ENCODE measurements at places on chromosomes 6 and 20.
A peak's percentile ranks its signal among the peaks of the same experiment; 100 is the strongest.

DNA sequence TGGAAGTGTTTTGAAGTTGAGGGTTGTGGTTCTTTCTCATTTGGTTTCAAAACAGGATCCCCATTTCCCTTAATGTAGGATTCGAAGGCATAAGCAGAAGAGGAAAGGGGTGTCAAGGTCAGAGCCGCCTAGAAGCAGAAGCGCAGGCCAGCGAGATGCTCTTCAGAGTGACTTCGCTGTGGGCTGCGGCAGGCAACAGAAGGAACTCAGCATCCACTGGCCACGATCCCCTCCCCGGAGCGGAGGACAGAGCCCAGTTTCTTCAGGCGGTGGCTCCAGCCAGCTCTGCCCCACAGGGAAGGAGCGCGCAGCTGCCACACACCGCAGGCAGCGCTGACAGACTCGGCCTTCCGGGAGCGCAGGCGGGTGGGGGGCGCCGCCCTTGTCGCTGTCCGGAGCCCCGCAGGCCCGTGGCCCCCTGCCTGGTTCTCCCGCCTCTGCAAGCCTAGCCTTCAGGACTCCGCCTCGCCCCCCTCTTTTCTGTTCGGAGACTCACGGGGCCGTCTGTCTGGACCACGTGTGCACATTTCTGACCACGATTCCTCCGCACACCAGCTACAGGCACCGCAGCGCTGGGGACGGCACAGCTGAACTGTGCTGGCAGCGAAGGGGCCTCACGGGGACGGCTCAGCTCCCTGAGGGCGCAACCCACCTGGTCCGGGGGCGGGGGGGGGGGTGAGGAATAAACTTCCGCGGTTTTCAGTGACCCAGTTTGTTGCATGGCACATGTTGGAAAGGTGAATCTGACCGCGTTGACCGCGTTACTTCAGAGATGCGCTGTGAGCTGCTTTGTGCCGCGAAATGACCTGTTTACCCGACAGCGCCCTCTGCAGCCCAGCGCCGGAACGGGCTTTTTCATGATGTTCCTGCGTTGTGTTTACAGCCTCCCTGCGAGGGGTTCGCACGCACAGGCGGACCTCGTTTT is 26.1 kb downstream of the TTLL2 start:
- DNase-seq = peak; percentile 82

DNA sequence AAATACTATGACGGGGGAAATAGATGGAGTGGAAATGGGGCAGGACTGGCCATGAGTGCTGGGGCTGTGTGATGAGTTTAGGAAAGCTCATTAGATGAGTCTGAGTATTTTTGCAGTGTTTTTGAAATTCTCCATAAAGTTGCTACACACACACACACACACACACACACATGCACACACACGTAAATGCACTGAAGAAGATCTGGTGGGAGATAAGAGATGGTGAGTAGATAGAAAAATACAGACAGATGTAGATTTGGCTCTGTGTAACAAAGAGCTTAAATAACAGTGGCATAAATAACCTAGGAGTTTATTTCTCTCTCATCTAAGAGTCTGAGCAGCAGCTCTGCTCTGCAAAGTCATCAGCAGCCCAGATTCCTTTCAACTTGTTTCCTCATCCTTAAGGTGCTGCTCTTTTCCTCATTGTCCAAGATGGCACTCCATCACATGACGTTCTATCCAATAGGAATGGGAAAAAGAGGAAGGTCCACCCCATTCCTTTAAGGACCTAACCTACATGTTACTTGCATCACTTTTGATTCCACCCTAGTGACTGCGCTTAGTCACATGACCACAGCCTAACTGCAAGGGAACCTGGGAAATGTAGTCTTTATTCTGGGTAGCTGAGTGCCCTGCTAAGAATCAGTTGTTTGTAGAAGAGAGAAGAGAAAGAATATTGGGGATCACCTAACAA is 76.4 kb downstream of the EYA2 start:
- DNase-seq = no peak

- DNase-seq = peak; percentile 5
Measured at GRCh38 chr6:34146801-34147592, 1.1 kb upstream of the GRM4 start.

- DNase-seq = no peak
Measured at GRCh38 chr6:113734982-113735381, 122.2 kb upstream of the MARCKS start.

- no peak for DNase-seq
Measured at GRCh38 chr20:13552061-13552460, 86.7 kb downstream of the TASP1 start.

- DNase-seq = no peak
Measured at GRCh38 chr6:6635291-6635690, 46.8 kb downstream of the LY86 start.

DNA sequence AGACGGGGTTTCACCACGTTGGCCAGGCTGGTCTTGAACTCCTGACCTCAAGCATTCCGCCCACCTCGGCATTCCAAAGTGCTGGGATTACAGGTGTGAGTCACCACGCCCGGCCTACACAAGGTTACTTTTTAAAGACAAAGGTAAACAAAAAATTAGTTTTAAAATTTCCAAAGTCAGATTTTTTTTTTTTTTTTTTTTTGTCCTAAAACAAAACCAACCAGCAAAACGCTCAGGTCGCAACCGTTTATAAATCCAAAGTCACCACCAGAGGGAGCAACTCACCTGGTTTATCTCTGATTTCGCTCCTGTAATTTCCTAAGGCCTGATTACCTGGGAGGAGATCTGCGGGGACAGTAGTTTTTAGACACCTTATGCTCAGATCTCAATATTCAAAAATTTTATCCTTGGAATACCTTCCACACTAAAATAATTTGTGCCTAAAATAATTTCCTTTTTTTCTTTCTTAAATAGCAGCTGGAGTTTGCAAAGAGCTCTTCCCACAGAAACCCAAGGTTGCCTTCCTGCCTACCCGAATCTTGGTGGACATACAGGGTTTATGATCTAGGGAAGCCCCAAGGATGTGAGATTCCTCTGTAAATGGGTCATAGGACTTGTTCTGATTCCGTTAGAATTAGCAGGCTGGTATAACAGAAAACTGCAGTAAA is 19.8 kb upstream of the TREM1 start:
- peak; percentile 40 for DNase-seq

- no peak for DNase-seq
Measured at GRCh38 chr6:37636116-37636515, 61.6 kb downstream of the MDGA1 start.

DNA sequence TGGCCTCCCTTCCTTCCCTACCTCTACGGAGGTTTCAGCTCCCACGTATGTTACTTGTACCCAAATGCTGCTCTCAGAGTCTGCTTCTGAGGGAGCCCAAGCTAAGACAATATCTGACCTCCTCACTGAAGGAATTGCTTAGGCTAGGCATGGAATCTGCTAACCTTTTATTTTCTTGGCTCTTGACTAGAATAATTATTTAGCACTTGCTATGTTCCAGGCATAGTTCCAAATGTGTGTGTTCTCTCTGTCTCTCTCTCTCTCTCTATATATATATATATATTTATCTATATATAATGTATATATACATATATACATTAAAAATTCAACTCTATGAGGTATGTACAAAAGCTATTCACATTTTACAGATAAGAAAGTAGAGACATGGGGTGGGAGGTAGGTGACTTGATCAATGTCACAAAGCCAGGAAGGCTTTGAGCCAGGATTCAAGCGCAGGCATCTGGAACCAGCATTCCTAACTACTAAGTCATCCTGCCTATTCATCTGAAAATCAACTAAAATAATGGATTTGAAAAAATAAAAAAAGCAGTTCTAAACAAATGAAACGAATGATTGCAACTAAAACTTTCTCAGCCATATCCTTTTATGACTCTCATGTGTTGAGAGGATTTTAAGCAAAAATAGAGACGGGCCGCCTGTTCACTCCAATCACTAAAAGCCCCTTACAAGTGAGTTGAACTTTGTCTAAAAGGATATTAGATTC is 189.7 kb upstream of the JAG1 start:
- DNase-seq = no peak

DNA sequence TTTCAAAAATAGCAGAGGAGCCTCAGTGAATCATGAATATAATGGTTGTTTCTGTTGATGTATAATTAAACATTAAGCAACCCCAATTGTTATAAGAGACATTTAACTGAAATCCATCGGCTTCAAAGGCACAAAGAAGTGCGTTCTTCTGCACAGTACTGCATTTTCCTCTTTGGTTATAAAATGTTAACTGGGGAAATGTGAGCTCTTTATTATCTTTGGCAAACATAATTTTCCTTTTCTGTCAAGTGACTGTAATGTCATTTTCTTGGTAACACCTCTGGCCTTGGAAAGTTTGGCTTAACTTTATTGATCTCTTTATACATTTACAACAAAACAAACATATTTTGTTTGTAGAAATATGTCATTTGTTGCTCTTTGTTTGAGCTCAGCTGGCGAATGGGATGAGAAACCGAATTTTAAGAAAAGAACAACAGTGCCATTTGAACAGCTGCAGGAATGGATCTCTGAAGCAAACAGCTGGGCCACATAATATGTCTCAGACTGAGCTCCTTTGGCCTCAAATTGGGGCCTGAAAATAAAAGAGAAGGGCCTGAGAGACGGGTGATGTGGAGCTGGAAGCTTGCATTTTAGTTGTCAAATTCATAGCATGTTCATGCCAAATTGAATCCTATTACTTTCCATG is 427.0 kb upstream of the SPTLC3 start:
- no peak for DNase-seq

GRCh38 chr20:53594068-53595017 is 704 bp upstream of the ZNF217 start:
- DNase-seq = peak; percentile 98

GRCh38 chr6:169779896-169780295 is 28.5 kb downstream of the ERMARD start:
- DNase-seq = no peak

GRCh38 chr6:34601706-34602105 is 45.6 kb upstream of the SPDEF start:
- no peak for DNase-seq

DNA sequence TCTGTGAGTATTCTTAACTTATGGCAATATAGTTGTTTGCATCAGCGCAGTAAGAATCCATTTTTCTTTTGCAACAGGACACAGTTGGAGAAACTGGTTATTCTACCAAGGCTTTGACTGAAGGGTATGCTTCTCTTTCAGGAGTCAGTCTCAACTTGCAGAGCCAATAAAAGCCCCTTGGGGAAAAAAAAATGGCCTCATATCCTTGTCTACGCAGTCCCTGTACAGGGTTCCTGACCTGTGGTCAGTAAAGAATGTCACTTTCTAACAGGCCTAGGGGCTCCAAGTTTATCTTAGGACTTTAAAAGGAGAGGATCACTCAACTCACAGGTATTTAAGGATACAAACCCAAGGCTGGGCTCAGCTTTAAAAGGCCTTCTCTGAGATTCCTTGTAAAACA is 6.9 kb upstream of the RNGTT start:
- no peak for DNase-seq

DNA sequence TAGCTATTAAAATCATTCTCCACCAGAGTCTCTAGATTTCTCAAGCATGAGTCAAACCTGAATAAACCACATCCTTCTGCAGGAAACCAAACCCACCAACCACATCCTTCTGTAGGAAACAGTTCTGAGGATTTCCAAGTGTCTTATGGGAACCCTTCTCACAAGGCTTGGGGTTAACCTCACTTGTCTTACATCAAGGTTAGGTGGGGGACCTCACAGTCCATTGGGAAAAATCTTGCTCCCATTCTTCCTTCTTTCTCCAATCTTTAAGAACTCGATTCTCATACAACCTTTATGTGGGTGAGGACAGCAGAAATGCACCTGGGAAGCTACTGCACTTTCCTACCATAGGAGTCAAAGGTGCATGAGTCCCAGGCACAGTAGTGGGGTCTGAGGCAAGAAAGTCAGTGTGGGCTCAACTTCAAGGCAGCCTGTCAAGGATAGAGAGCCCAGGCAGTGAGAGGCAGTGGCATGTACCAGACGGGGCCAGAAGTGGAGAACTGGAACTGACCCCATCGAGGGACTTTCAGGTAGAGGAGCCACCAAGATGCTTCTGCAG is 114.5 kb downstream of the SLC22A3 start:
- DNase-seq = peak; percentile 28

GRCh38 chr20:53738945-53739798 is 145.5 kb upstream of the ZNF217 start:
- no peak for DNase-seq

DNA sequence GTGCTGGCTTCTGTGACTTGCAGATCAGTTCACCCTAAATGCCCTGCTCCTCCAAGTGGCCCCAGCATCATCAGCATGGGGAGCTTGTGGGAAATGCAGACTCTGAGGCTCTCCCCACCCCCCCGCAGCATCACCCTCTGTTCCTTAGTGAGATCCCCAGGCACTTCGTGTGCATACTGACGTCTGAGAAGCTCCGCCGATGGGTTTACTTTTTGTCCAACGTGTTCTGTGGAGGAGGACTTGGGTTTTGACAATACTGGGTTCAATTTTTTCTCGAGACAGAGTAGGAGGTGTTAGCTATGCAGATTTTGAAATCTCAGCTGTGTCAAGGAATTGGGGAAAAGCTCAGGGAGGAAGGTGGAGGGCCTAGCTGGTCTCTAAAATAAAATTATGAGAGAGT is 38.3 kb upstream of the ZNF831 start:
- DNase-seq = no peak

DNA sequence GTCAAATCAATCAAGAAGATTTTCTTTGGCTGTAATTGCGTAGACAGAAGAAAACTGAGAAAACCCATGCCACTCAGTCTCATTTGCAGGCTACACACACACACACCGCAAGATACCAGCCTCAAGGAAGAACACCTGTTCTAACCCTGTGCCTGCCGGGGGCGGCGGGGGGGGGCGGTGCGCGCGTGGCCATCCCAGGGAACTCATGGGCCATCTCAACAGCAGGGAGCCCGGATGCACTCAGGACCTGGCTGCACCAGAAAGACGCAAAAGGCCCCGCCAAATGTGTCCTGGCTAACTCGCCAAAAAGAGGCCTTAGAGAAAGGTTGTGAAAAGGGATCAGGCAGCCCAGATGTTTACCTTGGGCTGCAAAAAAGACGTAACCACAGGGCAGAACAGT is 2.1 kb downstream of the B3GAT2 start:
- no peak for DNase-seq

DNA sequence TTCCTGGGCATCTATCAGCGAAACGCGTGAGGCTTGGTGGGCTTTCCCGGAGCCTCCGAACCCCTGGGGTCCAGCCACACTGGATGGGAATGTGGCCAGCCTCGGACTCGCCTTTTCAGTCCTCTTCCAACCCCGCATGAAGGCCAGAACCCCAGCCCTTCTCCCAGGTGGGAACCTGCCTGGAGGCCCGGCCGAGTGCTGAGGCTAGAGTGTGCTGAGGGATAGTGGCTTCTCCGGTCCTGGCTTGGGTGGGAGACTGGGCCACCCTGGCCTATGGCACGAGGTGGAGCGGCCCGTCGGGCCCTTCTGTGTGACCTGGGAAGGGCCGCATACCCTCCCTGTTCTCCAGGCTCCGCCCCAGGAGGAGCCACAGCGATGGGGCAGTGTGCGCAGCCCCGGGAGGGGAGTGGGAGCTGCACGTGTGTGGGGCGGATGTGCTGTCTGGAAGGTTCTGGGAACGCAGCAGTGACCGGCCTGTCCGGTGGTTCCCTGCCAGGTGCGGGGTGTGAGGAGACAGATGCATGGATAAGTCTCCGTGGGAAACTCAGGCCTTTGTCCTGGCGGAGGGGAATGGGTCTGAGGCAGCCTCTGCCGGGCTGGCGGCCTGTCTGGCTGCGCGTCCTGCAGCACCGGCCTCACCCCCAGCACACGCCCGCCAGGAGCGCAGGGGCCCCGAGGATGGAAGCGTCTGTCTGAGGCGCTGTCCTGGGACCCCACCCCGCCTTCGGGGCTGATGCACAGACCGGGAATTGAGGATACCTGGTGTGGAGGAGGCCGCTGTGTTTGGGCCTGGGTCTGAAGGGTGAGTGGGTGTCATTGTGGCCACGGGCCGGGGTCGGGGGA is 1.1 kb upstream of the BHLHE23 start:
- no peak for DNase-seq

Data from activated CD8-positive, alpha-beta memory T cell treated with anti-CD3 and anti-CD28 coated beads, Interleukin-2, amount 50 U/mL, for 4 hours (primary cell).